ENCODE measurements at places on chromosomes 4 and X.

DNA sequence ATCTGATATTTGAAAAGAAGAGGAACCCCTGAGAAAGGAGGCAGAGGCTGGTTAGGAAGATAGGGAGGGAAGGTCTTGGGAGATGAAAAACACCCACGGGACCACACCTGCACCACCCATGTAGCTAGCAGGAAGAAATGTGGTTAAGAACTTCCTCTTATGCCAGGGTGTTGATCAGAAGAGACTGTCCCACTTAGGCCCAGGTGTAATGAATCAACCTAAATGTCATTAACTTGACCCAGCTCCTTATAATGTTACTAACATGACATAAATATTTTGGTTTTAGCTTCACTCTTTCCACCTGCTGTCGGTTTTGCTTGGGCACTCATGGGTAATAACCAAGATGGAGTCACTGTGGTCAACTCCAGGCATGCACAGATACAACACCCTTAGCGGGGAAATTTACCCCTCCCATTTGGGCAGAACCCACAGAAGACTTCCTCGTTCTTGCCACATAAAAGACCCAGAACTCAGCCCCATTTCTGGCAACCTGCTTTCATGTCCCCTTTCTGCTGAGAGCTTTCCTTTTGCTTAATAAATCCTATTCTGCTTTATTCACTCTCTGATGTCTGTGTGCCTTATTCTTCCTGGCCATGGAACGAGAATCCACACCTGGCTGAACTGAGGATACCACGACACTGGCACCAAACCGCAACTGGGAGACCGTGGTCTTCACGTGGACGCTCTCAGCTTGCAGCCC is 46.8 kb downstream of the ZNF141 start:
- DNase-seq = no peak

DNA sequence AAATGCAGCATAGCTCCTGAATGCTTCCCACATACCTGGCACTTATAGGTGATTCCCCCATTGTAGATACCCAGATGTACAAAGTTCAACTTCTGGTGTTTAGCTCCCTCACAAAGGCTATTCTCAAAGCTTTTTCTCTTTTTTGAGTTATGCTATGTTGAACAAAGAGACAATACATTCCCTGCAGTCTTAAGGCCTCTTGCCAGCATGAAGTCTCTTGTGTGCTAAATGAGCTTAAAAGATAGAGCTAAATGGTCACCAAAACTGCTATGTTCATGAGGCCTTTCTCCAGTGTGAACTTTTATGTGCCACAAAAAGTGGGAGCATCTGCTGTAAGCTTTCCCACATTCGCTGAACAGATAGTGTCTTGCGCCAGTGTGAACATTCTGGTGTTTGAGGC is 111.2 kb upstream of the TMEM47 start:
- no peak for DNase-seq

DNA sequence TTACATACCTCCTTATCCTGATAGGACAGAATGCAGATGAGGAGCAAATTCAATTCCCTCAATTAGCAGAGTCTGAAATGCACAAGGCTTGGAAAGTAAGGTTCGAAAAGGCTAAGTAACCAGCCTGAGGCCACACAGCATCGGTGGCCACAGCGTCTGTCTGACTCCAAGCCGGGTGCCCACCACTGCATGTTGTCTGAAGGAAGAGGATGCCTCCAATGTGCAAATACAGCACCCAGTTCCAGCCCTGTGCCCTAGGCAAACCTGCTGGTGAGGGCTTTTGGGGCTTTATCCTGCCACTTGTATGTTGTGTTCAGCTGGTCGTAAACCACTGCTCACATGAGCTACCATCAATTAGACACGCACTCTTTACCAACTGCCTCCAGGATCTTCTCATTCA is 48.6 kb upstream of the PPP2R2C start:
- DNase-seq = no peak

GRCh38 chr4:116126794-116127193 is 958.6 kb downstream of the TRAM1L1 start:
- no peak for DNase-seq

- DNase-seq = no peak
Observed at GRCh38 chrX:71105628-71106027, 912 bp downstream of the CXorf65 start.

GRCh38 chr4:137661693-137662092 is 129.4 kb upstream of the PCDH18 start:
- DNase-seq = no peak

DNA sequence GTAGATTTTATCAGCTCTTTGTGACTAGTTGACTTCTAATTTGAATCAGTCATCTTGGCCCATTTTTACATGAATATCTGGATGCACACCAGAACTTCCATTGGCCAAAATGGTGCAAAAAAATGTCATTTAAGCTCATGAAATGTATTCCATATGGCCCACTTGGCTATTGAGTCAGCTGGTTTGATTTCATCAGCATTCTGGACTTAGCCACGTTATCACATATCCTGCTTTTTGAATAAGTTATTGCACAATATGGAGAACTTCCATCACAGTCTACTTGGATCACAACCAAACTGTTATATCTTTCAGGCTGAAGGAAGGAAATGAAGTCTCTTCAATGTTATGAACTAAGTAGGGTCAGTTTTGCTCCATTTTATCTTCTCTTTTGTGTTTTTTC is 640.6 kb downstream of the PCDH7 start:
- no peak for DNase-seq

DNA sequence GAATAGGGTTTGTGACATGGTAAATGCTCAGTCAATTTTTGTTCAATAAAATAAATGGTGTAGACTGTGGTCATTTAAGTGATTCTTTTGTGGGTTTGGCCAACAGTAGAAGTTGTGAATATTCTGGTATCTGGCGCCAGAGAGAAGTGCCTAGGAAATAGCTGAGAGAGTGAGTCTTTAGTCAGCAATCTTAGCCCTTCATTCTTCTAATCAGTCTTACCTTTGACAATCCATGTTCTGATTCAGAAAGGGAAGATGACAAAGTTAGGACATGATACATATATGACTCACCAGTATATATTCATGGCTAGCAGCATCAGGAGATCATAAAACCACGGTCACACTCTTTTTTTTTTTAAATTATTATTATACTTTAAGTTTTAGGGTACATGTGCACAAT is 141.8 kb upstream of the PCDH18 start:
- DNase-seq = no peak

DNA sequence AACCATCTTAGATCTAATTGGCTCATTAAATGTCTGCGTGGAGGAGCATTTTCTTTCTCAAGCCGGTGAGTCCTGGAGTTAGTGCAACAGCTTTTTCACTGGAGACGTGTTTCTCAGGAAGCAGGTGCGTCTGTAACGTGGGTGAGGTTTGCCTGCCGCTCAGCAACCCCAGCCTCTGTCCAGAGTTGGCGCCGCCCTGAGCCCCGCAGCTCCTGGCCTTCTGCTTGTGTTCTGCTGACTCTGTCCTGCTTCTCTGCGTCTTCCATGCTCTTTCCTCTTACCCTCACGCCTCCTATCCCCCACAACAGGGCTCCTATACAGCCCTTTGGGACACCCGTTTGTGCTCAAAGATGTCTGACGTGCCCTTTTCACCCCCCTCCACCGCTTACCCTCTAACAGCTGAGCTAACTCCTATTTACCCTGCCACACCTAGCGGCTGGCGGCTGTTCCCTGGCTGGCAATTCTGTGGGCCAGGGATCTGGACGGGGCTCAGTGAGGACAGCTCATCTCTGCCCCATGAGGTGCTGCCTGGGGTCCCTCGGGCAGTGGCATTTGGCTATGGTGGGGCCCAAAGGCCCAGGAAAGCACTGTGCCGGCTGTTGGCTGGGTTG is 18.8 kb downstream of the DOK7 start:
- DNase-seq = no peak

DNA sequence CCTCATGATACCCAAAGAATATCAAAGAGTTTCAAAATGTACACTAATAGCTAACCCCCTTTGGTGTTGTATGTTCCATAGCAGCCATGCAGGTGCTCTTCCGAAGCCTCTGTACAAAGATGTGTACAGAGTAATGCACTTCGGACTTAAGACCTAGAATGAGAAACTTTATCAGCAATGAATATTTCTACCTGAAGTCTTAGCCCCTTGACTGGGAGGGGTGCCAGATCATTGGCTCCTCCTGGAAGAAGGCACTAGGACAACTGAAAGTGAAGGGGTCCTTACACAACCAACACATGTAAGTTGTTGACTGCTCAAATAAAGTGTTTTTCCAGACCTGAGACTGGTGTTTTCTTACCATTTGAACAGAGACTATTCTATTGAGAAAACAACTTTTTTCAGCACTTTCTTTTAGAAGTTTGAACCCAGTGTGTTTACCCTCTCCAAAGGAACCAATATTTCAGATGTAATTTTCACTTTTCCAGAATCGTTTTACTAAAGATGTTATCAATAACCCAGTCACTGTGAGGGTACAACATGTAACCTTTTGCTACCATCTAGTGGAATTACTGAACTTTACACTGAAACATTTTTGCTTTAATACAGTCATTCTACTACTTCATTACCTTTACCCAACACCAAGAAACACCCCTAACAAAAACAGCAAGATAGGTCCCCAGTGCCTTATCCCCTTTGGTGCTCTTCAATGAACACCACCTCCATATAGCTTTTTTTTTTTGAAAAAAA is 33.3 kb upstream of the PRDX4 start:
- no peak for DNase-seq

GRCh38 chr4:147778942-147779341 is 47.1 kb downstream of the ARHGAP10 start:
- no peak for DNase-seq

- no peak for DNase-seq
Observed at GRCh38 chr4:104719539-104720230, 225.0 kb upstream of the CXXC4 start.

DNA sequence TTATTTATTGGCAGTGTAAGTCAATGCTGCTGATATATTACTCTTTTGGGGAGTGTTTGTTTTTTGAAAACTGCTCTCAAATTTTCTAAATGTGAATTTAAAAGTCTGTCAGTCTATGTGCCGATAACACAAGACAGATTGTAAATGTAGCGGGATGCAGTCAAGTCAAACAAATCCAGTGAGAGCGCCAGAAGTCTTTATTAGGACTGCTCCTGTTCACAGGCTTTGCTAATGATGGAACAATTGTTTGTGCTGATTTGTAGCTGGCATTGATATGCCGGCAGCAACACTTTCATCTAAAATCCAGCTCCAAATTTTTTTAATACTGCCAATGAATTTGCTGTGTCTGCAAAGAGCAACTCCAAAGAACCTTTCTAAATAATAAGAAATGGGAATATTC is 78.7 kb upstream of the TET2 start:
- no peak for DNase-seq

- no peak for DNase-seq
Observed at GRCh38 chr4:122073615-122074014, 78.5 kb upstream of the BLTP1 start.

DNA sequence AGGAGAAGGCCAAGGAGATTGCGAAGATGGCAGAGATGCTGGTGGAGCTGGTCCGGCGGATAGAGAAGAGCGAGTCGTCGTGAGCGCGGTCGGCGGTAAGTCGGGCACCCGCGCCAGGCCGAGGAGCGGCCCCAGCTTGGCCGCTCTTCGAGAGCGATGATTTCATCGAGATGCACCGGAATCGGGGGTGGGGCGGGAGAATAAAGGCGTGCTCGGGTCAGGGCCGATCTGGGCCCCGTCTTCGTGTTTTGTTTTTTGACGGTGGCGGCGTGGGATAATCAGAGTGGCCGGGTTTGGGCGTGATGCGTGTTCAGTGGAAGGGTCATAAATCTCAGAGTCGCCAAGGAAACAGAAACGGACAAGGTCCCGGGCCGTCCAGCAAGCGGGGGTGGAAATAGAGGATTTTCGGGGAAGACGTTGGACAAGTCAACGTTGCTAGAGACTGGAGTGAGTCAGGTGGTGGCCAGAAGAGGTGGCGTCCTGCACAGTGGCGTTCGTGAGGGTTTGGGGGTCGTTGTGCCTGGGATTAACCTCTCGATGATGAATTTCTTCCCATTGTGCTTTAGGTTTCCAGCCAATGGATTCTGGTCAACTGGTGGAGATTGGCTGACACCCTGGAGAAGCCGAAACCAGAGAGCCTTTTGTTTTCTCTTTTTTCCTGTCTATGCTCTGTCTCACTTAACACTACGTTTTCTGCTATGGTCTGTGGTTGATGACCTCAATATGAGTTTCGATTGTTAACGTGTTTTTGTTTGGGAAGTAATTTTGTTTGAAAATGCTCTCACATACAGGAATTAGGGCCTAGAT is 882 bp downstream of the MRFAP1 start:
- DNase-seq = no peak

DNA sequence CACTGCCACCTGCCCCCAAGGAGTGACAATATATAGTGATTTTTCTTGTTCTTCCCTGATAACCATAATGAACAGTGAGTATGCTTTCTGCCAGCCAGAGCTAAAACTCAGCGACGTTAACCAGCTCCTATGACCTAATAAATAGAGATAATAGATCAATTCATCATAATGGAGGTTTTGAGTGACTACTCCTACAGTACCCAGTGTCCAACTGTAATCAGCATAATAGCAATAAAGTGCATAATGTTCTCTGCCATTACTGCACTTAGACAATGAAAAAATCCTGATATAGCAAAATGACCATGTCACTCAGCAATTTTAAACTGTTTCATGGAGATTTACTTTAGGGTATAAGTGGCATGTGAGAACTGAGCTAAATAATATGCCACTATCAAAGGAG is 20.7 kb upstream of the TXLNG start:
- DNase-seq = no peak

DNA sequence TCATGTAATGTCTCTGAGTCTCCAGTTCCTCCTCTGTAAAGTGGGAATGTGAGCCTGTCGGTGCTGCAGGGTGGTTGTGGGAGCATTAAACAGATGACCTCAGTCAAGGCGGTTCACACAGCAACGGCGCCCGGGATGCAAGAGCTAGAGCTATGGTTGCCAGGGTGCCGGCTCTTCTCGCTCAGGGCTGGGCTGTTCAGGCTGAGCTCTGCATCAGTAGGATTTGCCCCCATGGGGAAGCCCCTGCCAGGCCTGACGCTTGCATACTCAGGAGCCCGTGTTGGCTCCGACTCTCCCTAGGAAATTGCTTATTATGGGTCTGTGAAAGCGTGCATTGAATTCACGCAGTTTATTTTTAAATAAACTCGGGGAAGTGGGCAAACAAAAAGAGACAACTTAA is 67.3 kb downstream of the PSAPL1 start:
- DNase-seq = no peak

GRCh38 chrX:110418316-110419235 is 59.9 kb downstream of the RTL9 start:
- DNase-seq = no peak

DNA sequence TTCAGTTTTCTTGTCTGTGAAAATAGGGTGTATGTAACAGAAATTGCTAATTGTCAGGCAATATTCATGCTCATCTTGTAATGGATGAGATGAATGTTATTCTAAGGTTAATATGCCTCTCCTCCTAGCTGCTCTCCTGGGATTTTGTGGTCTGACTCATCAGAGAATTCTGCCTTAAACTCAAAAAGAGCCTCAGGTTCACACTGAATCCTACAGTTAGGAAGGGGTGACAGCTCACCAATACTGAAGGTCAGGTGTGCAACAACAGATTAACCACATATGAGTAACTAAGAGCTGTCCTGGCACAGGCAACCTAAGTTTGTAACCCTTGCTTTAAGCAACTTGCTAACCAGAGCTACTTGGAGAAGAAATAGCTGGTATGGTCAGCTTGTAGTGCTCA is 197.7 kb downstream of the SPATA18 start:
- DNase-seq = no peak

- no peak for DNase-seq
Observed at GRCh38 chr4:25801594-25801993, 61.2 kb downstream of the SEL1L3 start.

Data from GM12891 (cell line).